ENCODE measurements at places on chromosomes 11 and 22.

DNA sequence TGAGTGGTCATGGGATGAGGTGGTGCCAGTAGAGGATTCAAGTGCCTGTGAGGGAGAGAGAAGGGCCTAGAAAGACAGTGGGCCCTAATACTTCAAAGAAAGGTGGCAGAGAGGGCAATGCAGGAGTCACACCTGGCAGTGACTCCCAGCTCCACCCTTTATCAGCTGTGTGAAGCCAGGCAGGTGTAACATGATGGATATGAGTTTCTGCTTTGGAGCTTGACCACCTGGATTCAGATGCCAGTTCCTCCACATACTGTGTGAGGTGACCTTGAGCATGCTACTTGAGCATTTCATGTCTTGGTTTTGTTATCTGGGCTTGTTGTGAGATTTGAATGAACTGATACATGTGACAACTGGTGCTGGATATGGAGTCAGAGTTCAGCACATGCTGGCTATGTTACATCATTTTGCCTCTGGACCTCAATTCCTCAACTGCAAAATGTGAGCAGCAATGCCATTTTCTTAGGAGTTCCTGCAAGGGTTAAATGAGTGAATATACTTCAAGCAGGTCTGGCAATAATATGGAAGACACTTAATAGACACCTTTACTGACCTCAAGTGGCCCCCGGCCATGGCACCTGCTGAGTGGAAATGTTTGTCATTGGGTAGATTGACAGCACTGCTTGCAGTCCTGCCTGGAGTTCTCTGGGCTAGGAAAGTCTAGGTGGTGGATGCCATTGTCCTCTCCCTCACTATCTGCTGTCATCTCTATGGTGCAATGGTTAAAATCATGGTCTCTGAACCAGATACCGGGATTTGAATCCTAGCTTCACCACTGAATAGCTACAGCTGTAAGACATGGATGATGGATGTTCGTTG is 83.3 kb downstream of the MICAL2 start:
- DNase-seq = no peak

GRCh38 chr22:33722816-33723215 is 197.5 kb downstream of the LARGE1 start:
- DNase-seq = no peak

DNA sequence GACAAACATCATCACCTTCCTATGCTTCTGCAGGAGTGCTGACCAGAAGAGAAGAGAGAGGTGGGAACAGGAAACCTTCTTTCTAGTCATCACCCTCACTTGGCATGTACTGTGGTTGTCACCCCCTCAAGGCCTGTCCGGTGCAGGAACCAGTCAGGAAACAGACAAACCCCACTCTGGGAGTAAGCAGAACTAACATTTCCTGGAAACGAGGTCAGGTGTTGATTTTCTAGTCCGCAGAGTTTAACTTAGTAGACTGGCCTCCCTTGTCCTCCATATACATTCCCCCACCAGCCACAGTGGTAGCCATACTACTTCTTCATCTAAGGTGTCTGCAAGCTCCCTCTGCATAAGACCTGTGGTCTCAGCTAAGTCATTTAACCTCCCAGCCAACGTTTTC is 80.7 kb upstream of the NCAM1 start:
- DNase-seq = no peak

DNA sequence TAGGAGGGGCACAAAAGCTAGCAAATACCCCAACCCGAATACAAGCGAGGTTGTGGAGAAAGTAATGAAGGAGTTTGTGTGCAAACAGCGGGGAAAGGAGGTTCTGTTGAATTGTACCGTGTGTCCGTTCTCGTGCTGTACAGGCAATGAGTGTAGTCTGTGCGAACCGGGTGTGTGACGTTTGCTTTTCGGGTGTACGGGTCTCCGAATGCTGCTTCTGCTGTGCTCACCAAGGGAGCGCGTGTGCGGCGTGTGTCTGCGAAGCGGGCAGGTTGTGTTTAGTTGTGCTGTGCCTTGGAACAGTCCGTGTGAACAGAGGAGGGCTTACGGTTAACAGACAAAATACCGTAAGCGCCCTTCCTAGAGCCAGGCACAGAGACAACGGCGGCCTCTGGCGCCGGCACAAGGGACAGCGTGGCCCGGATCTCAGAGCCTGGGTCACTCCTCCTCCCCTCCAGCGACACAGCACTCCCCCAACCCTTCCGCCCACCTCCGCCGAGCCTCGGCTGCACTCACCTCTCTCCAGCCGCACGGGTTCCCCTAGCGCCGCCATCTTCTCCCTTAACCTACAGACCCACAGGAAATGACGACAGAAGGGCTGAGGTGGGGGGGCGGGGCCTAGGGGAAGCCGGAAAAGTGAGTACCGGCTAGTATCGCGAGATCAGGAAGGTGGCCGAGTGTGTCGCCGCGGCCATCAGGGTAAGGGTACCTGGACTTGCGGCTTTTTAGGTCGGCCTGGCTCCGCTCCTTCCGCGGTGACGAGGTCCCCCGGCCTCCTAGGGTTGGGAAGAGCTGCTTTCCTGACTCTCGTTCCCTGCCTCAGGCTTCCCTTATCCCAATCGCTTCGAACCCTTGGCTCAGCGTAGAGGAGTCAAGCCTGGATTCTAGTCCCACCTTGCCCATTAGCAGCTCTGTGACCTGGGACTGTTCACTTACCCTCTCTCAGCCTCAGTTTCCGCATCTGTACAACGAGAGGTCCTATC is at the start of gene LIN7C:
Gene LIN7C, minus strand, starts transcription at position 570 of the 983 bp plus-strand sequence. Its CDS starts 17 bp downstream, at position 553.
- peak; percentile 88 for DNase-seq

- DNase-seq = no peak
Observed at GRCh38 chr11:46331282-46331984, 15.8 kb upstream of the DGKZ start.

DNA sequence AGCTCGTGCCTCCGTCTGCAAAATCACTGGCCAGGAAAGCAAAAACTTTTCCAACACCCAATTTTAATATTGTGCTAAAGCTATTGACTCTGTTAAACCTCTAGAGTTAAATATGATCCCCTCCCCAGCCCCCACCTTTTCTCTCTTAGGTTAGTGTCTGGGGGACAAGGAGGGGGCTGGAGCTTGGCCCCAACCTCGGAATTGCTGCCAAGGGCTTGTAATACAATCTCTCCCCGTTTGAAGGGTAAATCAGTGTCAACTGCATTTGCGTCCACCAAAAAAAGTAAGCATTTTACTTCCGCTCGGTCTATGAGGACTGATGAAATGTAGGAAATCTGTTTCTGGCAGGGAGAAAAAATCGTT is at the start of gene GAS2:
Gene GAS2, plus strand, starts transcription at position 287 of the 363 bp plus-strand sequence. CDS start 8,259 bp downstream, outside the sequence.
- DNase-seq = no peak

DNA sequence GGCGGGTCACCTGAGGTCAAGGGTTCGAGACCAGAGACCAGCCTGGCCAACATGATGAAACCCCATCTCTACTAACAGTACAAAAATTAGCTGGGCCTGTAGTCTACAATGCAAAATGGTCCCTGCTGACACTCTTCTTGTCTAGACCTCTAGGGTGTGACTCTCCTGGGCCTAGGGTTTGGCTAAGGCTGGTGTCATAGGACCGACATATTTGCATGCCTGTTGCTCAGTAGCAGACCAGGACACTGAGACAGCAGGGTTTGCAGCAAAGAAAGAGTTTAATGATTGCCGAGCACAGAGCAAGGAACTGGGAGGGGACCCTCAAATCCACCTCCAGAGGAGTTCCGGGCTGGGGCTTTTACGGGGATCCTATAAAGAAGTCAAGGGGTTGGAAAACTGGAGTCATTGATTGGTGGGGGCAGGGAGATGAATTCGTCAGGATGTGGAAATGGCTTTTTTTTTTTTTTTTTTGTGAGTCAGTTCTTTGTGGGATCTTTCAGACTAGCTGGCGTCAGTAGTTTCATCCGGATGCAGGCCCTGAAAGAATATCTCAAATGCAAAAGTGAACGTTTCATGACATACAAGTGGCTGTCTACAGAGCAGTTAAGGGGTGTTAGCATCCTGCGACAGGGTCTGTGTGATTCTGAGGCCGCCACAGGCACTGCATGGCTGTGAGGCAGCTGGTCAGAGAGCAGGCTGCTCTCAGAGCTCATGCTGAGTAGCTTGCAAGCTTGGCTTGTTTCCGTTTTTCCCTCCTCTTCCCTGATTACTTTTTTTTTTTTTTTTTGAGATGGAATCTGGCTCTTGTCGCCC is 27.2 kb upstream of the A4GALT start:
- no peak for DNase-seq

- no peak for DNase-seq
Observed at GRCh38 chr22:29604076-29604360, 585 bp downstream of the NF2 start.

DNA sequence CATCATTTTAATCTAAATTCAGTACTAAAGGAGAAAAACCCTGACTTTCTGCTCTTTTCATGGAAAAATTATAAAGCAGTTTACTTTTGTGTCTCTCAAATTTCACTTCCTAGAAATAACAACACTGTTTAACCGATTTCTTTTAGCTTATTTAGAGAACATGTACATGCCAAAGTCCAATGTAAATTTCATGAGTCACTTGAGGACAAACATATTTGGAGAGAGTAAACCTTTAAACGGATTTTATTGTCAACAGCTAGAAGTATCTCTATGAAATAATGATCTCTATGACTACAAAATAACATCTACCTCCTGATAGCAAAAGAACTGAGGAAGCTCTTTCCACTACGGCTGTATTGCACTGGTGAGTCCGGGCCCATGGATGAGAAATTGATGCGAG is 46.3 kb upstream of the SLC22A25 start:
- no peak for DNase-seq

DNA sequence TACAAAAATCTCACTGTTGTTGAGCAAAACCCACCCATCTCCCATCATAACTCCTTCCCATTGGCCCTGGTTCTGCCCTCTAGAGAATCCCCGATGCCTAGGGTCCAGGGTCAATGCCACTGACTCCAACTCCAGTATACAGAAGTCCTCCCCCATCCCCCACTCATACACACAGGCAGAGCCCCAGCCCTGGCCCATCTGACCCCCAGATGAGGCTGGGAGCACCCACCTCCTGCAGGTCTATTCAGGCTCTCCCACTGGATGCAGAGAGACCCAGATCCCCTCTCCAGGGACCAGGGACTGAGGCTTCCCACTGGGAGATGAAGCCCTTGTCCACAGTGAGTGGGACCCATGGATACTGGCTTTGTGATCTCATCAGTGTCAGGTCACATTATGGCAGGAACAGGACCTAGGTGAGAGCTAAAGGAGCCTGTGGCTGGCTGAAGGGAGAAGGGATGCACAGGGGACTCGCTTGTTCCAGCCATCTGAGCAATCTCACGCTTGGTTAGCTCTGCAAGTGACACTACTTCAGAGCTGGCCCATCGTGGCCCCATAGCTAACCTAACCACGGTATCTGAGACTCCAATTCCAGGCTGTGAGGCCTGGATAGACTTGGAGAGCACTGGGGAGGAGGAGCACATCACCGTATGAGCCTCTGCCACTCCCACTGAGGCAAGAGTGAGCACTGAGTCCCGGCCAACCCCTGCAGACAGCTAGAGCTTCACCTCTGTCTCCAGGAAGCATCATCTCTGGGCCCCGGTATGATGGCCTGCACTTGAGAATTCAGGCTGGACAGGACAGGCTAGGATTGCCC is 35.7 kb downstream of the TRIM29 start:
- DNase-seq = no peak

- DNase-seq = peak; percentile 48
Observed at GRCh38 chr11:119417726-119418540, 5.0 kb downstream of the THY1 start.

GRCh38 chr11:118529584-118530175 is 1.3 kb upstream of the TMEM25 start:
- DNase-seq = no peak

DNA sequence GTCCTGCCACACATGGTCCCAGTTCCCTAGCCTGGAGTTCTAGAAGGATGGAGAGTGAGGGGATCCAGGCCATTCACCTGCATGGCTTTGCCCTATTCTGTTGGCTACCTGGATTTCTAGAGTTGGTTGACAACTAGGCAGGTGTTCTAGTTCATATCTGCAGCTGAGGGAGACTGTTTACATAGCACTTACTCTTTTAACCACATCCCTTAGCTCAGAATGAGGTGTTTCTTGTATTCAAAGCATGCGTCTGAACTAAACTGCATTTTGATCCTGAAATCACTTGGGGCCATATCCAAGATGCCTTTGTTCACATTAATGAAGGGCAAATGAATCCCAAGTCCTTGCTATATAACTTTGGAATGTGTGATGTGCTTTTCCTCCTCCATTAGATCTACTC is 60.9 kb downstream of the SYT13 start:
- no peak for DNase-seq

GRCh38 chr11:107591378-107592230 is 657 bp downstream of the ELMOD1 start:
- DNase-seq = no peak

DNA sequence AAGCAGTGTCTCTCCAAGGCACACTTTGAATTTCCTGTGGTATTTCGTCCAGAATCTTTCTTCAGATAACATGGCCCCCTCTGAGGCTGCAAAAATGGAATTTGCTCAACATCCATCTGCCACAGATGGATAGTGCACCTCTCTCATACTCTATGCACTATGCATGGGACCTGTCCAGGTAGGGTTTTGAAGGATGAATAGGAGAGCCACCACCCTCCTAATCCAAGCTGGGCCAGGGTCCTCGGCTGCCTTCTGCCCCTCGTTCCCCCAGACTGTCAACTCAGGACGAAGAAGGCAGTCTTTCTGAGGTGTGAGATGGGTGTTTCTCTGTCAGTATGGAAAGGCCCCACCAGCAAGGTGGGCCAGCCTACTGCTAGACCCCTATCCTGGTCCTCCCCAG is 56.4 kb downstream of the MN1 start:
- no peak for DNase-seq

DNA sequence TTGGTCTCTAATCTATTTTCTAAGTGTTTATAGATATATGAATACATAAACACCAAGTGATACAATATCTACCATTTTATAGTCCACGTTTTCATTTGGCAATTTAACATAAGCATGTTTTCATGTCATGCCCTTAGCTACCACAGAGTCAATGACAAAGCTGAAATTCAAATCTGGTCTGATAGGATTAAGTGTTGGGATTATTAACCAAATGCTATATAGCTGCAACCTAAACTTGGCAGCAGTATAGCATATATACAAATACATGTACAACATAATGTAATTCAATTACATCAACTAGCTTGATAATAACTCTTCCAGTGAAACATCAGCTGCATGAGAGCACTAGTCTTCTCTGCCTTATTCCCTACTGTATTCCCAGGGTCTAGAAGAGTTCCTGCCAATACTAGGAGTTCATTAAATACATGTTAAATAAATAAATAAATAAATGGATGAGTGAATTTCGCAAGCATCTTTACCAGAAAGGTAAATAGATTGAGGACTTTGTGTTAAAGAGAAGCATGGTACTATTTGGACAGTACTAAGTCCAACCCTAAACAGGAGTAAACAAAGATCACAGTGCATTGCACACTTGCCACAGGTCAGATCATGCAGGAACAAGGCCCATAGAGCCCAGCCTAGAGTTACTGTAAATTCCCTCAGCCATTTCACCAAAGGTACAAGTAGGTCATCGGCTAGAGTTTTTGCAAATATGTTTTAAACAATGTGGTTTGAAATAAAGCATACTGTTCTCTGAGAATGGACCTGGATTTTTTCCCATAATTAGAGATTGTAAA is 12.8 kb downstream of the SAA4 start:
- DNase-seq = peak; percentile 29

- DNase-seq = no peak
Observed at GRCh38 chr11:116723511-116723910, 49.3 kb downstream of the BUD13 start.

Data from PC-9 (cell line).